ENCODE measurements at places on chromosomes 13 and 19.

GRCh38 chr19:29510701-29511265 is 15.0 kb upstream of the VSTM2B start:
- DNase-seq = no peak

GRCh38 chr13:49146950-49147355 is 73.2 kb upstream of the MLNR start:
- DNase-seq = no peak

GRCh38 chr13:36354842-36355623 is 8.8 kb upstream of the SPART start:
- DNase-seq = no peak

- no peak for DNase-seq
Observed at GRCh38 chr13:64057372-64058020, 2641.8 kb upstream of the PCDH20 start.

- DNase-seq = no peak
Observed at GRCh38 chr13:24716446-24716845, 36.2 kb downstream of the ATP12A start.
